ENCODE measurements at places on chromosomes 1 and 21.

- no peak for DNase-seq
These were observed 1.8 kb upstream of the TMEM52 start for GRCh38 chr1:1920608-1921458.

DNA sequence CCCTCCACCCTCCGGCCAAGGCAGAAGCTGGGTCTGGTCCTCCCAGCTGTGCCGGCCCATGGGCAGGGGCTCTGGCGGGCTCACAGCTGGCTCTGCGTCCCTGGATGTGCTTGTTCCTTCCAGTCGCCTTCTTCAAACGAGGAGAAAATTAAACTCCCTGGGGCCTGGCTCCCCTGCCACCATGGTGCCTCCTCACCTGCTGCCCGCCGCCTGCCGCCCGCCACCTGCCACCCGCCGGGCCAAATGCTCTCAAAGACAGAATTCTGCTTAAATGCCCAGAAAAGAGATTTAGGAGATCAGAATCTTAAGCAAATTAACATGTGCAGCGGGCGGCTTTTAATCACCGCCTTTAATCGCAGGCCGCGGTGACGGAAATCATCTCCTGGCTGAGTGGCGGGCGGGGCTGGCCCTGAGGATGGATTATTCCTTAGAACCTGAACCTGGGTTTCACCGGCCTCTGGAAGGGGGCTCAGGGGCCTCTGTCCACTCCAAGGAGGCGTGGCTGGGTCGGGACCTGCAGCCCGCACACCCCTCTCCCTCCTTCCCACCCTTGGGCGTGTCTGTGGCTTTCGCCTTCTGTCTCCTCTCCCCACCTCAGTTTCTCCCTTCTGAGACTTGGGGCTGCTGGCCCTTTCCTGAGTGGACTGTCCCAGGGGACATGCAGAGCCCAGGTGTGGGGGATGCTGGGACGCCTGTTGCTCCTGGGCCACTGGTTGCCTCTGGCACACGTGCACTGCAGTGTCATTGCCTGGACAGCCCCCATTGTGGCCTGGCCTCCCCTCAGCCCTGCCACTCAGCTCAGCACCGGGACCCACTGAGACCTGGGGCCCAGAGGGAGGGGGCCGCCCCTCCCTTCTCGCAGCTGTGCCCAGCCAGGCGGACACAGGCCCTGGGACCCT is 10.5 kb upstream of the PLCH2 start:
- no peak for DNase-seq

DNA sequence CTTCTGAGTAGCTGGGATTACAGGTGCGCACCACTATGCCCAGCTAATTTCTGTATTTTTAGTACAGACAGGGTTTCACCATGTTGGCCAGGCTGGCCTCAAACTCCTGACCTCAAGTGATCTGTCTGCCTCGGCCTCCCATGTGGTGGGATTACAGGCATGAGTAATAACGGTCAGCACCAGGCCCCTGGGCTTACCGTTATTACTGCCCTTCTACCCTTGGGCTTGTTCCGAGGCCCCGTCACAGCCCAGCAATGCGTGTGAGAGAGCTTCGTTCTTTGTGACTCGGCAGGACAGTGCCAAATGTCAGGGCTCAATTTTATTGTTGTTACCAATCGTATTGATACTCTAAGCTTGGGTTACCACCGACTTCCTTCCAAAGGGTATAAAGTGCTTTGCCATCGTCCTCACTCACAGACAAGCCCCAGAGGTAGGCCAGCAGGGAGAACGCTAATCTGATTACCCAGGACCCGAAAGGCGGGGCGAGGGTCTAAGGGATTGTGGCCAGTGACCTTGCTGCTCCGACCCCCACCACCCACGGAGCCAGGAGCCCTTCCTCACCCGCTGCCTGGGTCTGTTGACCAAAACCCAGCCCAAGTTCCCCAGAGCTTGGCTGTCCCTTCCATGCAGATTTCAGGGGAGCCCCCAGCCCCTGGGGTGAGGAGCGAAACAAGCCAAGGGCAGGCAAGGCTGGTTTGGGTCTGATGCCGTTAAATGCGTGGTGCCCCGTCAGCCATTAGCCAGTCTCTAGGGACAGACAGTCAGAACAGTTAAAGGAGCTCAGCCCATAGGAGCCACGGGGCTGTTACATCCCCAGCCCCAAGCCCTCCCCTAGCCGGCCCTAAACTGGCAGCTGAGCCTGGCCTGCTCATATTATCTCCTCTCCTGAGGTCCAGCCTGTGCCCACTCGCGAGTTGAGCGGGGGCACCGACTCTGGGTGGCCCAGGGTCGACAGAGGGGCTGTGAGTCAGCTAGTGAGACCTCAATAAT is 54.9 kb upstream of the CASZ1 start:
- no peak for DNase-seq

- no peak for DNase-seq
These were observed 54.3 kb downstream of the ABL2 start for GRCh38 chr1:179175011-179175841.

DNA sequence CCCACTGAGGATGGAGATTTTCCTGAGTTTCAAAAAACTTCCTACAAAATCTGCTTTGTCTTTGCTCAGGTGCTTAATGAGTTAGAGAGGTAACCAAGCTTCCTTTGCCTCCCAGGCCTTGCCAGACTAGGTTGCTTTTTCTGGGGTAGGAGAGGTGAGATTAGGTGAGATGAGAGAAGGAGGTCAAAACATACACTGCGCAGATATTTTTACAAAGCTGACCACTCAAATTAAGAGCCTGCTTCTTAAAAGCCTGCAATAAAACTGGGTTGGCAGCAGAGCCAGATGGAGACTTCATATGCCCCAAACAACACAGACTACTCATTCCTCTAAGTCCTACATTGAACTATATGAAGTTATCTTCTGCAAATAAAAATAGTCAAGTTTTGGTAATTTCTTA is 352.5 kb downstream of the NUF2 start:
- no peak for DNase-seq

DNA sequence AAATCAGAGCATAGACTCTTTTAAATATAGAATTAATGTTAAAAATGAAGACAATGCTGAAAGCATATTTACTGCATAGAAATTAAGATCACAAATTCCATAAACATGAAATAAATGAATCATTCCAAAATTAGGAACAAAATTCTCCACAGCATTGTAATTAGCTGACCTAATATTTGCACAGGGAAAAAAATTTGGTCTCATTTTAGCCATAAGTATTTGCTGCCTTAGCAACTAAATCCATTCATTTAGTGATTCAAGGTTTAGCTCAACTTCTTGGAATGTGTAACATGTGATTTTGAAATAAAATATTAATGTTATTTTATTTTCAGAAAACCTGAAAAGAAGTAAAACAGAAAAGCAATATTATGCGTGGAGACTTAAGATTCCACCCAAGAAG is 25.5 kb downstream of the ADAMTS5 start:
- DNase-seq: no peak

DNA sequence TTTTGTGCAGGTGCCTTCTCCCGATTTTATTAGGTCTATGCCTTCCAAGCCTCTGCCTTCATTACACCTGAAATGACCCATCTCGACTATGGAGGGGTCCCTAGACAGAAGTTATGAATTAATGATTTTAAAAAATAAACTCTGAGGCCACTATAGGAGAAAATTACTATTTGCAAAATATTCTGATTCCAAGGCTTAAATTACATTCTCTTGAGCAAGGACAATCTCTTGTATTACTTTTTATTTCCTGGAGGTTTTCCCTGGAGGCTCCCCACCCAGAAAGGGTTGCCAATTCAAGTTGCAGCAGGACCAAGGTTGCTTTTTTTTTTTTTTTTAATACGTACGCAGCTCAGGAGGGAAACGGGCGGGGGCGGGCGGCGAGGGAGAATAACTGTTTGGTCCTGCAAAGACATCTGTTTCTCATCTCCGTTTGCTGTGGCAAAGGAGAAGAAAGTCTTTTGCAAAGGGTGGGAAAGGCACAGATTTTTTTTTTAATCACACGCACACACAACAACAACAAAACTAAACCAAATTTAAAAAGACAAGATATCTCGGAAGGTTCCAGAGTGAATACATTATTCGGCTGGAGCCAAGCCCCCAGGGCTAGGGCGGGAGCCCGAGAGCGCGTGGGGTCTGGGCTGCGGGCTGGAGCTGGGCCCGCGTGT is 618 bp upstream of the SERTAD4 start:
- no peak for DNase-seq

GRCh38 chr1:14321422-14321821 is 277.1 kb upstream of the KAZN start:
- DNase-seq: no peak

All from NCI-H2029 treated with DMSO at 0.1 percent for 48 hours (cell line).